ENCODE measurements at places on chromosomes 1 and 21.

GRCh38 chr1:169859001-169859400 lies 34.7 kb downstream of the SCYL3 start:
- DNase-seq, result no peak

DNA sequence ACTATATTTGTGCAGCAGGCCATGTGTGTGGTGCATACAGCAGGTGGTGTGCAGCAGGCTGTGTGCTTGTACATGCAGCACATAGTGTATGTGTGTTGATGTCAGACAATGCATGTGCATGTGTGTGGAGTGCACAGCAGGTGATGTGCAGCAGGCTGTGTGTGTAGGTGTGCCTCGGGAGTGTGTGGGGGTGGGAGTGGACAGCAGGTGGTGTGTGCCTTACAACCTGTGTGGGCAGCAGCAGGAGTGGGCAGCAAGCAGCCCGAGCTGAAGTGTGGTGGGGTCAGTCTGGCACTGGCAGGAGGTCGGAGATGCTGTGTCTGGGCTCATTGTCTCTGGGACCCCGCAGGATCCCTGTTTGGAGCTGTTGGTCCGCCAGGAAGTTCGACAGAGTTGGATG lies 29.6 kb downstream of the PTPRF start:
- DNase-seq, result no peak

- DNase-seq, result no peak
These were observed 122.3 kb upstream of the SLC44A3 start for GRCh38 chr1:94697839-94698238.

DNA sequence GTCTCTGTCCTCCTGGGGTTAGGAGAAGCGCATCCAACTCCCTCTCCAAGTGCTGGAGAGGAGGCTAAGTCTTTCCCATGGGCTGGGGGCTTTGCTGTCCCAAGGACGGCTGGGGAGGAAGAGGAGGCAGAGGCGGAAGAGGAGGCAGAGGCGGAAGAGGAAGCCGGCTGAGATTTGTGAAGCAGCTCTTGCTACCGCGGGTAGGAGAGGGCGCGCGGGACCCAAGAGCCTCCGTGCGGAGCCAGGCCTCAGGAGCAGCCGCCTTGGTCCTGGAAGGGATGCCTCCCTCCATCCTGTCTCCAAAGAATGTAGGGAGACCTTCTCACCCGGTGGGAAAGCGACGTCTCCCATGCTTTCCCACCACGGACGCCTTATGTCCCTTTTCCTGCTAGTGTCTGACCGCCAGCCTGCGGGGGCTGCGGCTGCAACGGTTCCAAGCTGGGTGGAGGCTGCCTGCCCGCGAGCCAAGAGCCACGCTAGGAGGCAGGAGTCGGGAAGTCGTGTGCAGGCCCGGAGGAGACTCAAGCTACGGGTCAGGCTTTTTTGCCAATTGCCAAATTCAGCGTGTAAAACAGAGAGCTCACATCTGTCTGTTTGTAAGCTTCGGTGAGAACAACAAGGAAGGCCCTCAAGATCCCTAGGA lies 320.3 kb downstream of the FAM72C start:
- no peak for DNase-seq

- no peak for DNase-seq
These were observed 78.9 kb upstream of the AK4 start for GRCh38 chr1:65069011-65069565.

- DNase-seq, result no peak
These were observed 169.9 kb downstream of the KCNT2 start for GRCh38 chr1:196438329-196438728.

- DNase-seq, result peak; percentile 9
These were observed 76.4 kb upstream of the MAN1A2 start for GRCh38 chr1:117290890-117291289.

GRCh38 chr1:163082971-163083370 lies 13.8 kb downstream of the RGS4 start:
- no peak for DNase-seq

- no peak for DNase-seq
These were observed 6.2 kb downstream of the ERO1B start for GRCh38 chr1:236275586-236275985.

GRCh38 chr1:21385022-21385421 lies 54.9 kb upstream of the NBPF3 start:
- no peak for DNase-seq

DNA sequence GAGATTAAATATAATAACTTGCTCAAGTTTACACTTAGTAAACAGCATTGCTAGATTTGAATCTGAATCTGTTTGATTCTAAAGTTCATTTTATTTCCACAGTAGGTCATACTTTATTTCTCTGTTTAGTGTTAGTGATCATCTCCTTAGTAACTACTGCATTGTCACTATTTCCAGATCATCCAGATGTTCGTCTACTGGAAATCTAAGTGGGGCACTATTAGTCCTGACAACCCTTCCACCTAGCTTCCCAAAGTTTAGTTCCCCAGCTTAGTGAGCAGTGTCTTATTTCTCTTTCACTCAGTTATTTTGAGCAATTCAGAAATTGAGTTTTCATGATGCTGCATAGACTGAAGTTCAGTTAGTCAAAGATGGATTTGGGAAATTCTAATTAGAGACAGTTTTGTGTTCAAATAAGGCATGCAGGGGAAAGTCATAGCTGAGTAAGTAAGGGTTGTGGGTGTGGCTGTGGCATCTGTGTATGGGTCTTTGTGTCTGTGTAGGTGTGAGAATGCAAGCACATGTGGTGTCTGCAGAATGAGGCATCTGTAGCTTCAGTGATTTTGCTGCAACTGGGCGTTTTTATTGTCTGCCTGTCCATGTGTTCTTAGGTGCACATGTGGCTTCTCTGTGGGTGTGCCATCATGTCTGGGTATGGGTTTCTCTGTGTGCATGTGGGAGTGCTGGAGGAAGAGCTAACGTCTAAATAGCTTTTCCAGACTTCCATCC lies 107.3 kb downstream of the NTMT2 start:
- DNase-seq, result no peak

DNA sequence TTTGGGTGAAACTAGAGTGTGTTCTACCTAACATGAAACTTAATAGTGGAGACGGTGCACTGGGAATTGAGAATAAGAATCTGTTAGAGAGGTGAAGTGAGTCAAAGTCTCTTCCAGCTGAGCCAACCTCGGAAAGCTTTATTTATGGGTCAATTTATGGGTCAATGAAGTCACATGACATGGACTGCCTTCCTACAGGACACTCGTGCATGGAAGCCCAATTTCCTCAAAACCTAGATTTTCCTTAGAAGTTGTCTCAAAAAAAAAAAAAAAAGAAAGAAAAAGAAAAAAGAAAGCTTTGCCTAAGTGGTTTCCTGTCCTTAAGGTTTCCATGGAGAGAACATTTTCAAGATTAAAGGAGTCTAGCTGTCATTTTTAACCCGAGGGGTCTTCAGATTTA lies 26.7 kb downstream of the CACHD1 start:
- DNase-seq, result no peak

DNA sequence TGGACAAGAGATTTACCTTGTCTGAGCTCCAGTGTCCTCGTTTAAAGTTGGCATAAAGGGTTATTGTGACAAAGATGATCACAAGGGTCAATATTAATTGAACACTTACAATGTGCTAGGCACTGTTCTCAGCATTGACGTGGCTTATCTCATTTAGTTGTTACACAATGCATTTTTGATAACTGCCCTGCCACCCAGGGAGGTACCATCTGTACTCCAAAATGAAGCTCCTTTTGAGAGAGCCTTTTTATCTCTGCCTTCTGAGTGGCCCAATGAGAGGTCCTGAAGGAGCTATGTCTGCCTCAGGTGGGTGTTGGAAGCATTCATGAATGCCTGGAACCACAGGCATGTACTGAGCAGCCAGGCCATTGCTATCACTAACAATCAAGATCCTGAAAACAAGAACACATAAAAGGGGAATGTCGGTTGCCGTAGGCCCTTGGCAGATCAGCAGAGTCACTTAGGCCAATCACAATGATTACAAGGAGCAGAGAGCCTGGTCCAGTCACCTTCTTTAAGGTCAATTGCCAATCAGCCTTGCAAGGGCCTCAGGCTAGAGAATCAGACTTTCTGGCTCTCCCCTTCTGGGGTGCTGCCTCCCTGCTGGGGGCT lies 78.5 kb downstream of the NMNAT2 start:
- DNase-seq, result no peak

- DNase-seq, result peak; percentile 24
These were observed 16.4 kb upstream of the CGN start for GRCh38 chr1:151494741-151495281.

GRCh38 chr1:7538849-7539768 lies 232.0 kb upstream of the VAMP3 start:
- DNase-seq, result no peak

GRCh38 chr1:203493901-203494300 lies at the start of gene OPTC:
Gene OPTC, plus strand, starts transcription at chr1:203494153. Its CDS starts 1,853 bp downstream, at chr1:203496006.
- DNase-seq, result no peak

GRCh38 chr1:50873458-50874187 lies 86.4 kb downstream of the FAF1 start:
- DNase-seq, result peak; percentile 30

DNA sequence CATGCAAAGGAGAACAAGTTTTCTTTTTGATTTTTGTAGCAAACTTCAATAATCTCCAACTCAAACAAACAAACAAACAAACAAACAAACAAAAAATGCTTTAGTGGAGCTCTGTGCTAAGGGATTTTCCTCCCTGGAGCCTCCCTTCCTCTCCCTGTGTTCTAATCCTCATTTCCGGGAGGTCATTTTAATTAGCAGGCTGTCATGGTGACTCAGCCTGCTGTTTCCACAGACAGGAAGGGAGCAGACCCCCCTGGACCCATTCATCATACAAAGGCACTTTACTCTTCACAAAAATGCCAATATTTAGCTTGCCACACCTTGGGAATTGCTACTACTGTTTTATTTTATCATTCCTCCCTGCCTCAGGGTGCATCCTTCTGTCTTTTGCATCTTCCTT lies 61.0 kb upstream of the SPATA6 start:
- DNase-seq, result no peak

DNA sequence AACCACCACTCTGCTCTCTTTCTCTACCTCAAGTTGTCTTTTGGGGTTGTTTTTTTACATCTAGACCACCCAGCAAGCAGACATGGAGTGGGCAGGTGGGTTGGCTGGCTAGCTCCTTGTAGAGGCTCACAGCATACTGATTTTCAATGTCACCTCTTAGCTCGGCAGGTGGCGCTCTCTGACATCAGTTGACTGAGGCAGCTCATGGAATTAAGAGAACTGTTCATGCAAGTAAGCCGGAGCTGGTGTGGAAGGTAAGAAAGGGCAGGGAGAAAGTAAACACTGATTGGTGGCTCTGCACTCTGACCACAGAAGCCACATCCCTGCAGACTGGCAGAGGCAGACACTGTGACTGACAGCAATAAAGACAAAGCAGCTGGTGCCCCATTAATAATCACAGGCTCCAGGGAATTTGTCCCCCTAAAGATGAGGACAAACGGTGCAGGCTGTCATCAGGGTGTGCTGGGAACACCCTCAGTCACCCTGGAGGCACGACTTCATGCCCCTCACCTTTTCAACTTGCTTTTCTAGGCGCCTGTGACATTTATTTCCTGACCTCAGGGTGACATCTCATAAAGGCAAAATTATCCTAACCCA lies 226.8 kb downstream of the LMX1A start:
- DNase-seq, result peak; percentile 16

- no peak for DNase-seq
These were observed 138.0 kb downstream of the RABGAP1L start for GRCh38 chr1:174297351-174297750.

GRCh38 chr1:50368179-50369007 lies 54.9 kb downstream of the DMRTA2 start:
- DNase-seq, result no peak

DNA sequence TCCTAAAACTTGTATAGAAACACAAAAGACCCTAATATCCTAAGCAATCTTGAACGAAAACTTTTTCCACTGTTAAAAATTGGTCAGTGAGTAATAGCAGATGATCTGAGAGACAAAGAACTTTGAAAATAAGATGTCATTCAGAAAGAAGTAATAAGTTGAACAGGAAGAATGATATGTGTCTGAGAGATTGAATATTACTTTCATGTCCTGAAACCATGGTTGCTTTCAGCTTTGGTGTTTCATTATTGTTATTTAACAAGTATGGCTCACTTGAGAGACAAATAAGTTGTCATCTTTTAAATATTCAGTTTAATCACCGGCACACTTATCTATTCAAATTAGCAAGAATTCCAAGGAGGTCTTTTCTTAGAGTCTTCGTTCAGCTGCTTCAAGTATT lies 11.4 kb downstream of the PRKACB start:
- DNase-seq, result no peak

DNA sequence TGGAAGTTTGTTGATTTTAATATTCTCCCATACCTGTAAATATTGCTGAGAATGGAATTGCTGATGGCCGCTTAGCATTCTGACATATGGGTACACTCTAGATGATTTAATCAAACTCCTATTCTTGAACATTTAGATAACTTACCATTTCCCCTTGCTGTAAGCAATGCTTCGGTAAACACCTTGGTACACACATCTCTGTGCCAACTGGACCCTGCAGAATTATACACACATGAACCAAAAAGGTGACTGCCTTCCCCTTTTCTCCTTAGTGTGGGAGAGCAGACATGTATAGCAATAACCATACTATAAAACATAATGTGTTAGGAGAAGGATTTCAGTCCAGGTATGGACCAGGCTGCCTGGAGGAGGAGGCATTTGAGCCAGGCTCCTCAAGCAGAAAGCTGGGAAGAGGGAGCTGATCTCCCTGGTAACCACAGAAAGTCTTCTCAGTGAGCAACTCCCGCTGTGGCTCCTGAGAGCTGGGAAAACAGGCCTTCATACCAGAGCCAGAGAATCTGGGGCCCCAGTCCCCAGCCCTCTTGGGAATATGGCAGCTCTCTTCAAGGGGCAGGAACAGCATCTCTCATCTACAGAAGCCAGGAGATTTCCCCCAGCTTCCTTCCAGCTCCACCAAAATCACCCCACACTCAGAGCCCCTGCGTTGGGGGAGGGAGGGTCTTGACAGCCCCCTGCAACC lies 33.9 kb upstream of the CSF1 start:
- no peak for DNase-seq

GRCh38 chr1:180232521-180233043 lies 2.5 kb downstream of the LHX4 start:
- no peak for DNase-seq

DNA sequence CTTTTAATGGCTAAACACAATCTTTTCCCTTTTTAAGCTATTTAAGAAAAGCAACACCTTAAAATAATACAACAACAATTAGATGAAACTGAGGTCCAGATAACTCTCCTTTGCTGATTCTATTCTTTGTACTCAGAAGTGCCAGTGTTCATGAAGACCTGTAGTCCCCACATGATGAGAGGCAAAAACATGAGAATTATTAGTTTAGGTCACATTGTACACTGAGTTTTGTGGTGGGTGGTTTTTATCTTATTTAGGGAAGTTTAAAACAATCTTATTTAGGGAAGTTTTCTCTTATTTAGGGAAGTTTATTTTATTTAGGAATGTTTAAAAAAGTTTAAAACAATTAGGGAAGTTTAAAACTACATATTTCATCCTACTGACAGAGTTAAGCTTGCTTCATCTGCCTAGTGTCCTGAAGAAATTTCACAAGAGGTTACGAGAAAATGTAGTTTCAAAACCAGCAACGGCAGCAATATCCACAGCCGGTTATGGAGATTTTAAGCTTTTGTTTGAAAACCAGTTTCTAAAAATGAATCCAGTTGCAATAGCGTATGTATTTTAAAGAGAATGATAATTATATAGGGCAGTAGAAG lies 7.8 kb upstream of the OR14I1 start:
- no peak for DNase-seq

All from fibroblast of the conjunctiva (primary cell).